Cardiac fibroblast (primary cell): ENCODE measurements at places on chromosomes 11 and 22.

DNA sequence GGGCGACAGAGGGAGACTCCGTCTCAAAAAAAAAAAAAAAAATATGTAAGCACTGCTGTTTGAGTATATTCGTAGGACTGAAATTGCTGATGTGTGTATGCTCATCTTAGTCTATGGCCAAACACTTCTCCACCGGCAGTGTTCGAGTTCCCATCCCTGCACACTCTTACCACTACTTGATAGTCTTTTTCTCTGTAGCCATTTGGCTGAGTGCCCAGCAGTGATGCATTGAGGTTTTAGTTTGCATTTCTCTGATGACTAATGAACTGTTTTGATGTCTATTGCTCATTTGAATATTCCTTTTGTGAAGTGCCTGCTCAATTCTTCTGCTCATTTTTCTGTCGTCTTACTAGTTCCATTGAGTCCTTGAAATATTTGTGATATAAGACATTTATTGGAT, 1.9 kb downstream of the TIRAP start:
- peak; percentile 97 for DNase-seq

DNA sequence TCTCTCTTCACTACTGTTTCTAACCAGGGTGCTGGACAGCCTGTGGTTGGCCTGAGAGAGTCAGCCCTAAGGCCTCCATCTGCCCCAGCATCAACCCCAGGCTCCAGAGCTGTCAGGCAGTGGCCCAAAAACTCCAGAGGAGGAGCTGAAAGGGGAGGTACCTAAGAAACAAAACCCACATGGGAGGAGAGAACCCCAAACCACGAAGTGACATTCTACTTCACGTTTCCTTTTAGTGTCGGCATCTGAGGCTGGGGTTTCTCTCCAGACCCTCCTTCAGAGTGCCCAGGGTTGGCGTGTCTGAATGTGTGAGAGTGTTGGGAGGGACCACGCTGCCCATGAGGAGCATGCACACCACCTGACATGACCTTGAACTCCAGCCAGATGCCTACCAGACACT, 69.8 kb upstream of the NNMT start:
- DNase-seq: no peak

GRCh38 chr11:23769214-23769613, 727.6 kb upstream of the LUZP2 start:
- DNase-seq: no peak

DNA sequence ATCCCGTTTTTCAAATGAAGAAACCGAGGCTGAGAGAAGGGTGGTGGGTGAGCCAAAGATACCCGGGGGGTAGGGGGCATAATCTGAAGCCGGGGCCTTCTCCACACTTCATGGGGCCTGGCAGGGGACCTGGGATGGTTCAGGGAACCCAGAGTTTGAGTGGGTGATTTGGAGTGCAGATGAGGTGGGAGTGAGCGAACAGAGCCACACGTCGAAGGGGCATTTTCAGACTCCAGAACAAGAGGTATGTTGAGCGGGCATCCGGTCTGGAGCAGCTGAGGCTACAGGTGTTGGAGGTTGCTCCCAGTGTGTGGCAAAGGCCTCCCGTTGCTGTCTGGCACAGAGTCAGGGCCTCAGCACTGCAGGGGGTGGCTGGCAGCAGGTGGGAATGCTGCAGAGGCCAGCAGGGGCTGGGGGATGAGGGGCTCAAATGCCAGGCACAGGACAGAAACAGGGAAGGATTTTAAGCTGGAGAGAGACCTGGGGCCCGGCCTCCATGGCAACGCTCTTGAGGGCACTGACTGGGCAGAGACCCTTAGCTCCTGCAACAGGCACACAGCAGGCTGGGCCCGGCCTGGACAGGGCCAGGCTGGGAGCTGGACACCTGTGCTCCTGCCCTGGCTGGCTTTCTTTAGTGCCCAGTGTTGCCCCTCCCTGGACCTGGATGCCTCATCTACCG, 46.2 kb downstream of the WNT11 start:
- DNase-seq: no peak

- DNase-seq: peak; percentile 89
Observed at GRCh38 chr11:47863189-47863897, 15.2 kb upstream of the NUP160 start.
